IMR-90 (cell line): ENCODE measurements at places on chromosomes 3 and 15. TPM values are rescaled to one million over a fixed set of nuclear protein-coding genes. Genes with fewer than 3 reads are reported as not detected.

Gene SMCO1
- total RNA-seq: not detected in 2 replicates

Gene ESYT3
- total RNA-seq: under 0.01 TPM in 2 replicates

Gene TRPM1
- total RNA-seq: 0.28 TPM in 1 of 2 replicates, not detected in the other

Gene SAMD7
- total RNA-seq: not detected in 2 replicates

Gene SEMA3B
- total RNA-seq: 3.9 and 4.3 TPM in 2 replicates

Gene SLC27A2
- under 0.01 TPM in 1 of 2 replicates, not detected in the other for total RNA-seq

Gene C3orf85
- not detected in 2 replicates for total RNA-seq

Gene PCLAF
- total RNA-seq: 12.9 and 34.2 TPM in 2 replicates

Gene PLSCR2
- total RNA-seq: not detected in 2 replicates

DNA sequence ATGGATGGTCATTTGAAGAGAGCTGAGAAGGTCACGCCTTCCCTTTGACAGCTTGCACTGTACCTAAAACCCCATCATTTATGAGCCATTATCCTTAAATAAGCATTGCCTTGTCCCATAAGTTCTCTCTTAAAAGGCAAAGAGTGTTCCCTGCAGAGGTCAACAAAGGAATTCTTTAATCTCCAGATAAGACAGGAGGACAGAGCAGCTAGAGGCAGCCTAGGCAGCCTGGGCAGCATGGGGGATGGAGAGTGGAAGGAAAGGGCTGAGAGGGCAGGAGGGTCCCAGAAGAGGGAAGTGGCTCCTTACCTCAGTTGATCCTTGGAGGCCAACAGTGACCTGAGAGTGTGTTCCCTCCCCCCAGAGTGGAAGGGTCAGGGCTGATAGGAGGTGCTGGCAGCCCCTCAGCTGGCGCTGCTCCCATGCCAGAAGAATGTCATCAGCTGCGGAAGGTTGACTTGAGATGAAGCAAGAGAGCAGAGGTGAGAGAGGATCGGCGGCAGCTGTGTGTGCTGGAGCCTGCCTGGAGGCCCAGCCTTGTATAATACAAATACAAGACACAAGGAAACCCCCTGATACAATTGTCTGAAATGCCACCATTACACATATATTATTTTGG lies 12.8 kb downstream of the KBTBD13 start:
- peaks cover 27% of the 10 kb centered on the region for H3K4me1 ChIP-seq
- peaks cover 19% of the 10 kb centered on the region for H3K27me3 ChIP-seq
- peak; percentile 68 for DNase-seq
- H3K4me3 ChIP-seq: no peak overlapping the region

GRCh38 chr15:93932164-93932776 lies 299.1 kb upstream of the MCTP2 start:
- H3K4me3 ChIP-seq: no peak overlapping the region
- no peaks in the 10 kb centered on the region for H3K4me1 ChIP-seq
- DNase-seq: no peak
- no peak overlapping the region for H3K27ac ChIP-seq
- no peaks in the 10 kb centered on the region for H3K36me3 ChIP-seq

DNA sequence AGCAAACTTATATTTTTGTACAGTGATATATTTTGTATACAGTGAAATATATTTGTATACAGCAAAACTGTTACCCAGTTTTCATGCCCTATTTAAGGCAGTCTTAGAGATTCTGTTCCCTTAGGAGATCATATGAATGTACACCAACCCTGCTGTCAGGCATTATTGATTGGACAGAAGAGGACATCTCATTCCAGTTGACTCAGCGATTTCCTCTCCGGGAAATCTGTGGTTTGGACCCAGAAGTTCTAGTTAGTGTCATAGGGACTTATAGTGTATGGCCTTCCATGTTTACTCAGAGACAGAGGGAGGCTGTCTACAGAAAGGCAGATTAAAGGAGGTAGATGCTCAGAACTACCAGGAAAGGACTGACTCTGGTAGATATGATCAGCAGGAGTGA lies 318.8 kb upstream of the KCNMB2 start:
- H3K4me1 ChIP-seq: no peaks in the 10 kb centered on the region
- no peak overlapping the region for H3K27ac ChIP-seq
- no peaks in the 10 kb centered on the region for H3K36me3 ChIP-seq
- H3K27me3 ChIP-seq: no peaks in the 10 kb centered on the region

- H3K27me3 ChIP-seq: no peaks in the 10 kb centered on the region
- no peaks in the 10 kb centered on the region for H3K36me3 ChIP-seq
- DNase-seq: peak; percentile 31
- no peak overlapping the region for H3K27ac ChIP-seq
- H3K4me3 ChIP-seq: no peak overlapping the region
- no peaks in the 10 kb centered on the region for H3K4me1 ChIP-seq
Observed at GRCh38 chr3:108500728-108501127, 9.7 kb downstream of the MYH15 start.

DNA sequence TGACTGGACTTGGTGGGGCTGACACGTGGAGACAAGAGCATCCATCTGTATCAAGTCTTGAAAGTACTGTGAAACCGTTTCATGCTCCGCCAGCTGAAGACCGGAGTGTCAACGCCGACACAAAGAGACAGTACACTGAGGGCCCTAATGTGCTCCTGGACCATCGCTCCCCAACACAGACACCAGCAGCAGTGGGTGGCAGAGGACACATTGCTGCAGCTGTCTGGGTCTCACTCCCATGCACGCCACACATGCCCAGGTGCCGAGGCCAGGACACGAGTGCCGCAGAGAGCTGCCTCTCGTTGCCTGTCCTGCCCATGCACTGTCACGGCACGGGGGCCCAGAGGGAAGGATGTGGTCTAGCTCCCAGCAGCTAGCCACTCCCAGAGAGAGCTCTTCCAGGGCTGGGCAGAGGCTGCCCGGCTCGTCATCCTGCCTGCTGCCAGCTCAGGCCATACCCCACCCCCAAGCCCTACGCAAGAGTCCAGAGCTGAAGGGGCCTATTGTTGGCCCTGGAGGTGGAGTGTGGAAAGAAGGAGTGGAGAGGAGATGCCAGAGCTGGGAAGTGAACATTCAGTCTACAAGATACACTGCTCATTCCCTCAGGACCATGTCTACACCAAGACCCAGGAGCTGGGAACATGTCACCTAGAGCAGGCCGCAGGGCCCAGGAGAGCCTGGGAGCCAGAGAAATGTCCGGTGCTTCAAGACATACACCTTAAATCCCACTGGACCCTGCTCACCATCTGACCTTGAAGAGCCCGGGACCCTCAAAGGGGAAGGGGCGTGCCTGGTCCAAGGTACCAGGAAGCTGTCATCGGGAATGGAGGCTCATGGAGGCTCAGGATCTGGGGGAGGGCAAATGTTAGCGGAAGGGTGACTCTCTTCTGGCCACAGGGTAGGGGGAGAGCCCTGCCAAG lies 7.7 kb downstream of the TNK2 start:
- peak; percentile 54 for DNase-seq
- H3K36me3 ChIP-seq: no peaks in the 10 kb centered on the region
- H3K4me1 ChIP-seq: peaks cover 25% of the 10 kb centered on the region
- no peak overlapping the region for H3K27ac ChIP-seq
- H3K27me3 ChIP-seq: no peaks in the 10 kb centered on the region
- H3K4me3 ChIP-seq: no peak overlapping the region

DNA sequence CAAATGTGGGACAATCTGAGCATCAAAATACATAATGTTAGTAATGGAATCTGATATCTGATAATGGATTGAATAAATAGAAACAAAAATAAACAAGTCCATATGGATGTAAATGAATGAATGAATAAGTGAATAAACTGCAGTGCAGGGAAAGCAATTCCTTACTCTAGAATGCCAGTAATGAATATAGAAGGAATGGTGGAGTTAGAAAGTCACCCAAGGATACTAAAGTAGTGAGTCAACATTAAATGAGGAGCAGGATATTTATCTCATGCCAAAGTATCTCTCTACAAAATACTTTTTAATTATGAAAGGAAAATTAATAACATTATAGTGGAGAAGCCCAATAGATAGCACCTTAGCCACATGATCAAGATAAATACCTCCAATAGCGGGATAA lies 300.3 kb downstream of the FEZF2 start:
- no peak overlapping the region for H3K4me3 ChIP-seq
- no peaks in the 10 kb centered on the region for H3K27me3 ChIP-seq
- peak; percentile 6 for DNase-seq
- no peak overlapping the region for H3K27ac ChIP-seq
- H3K36me3 ChIP-seq: no peaks in the 10 kb centered on the region

- DNase-seq: no peak
- no peaks in the 10 kb centered on the region for H3K4me1 ChIP-seq
- H3K27me3 ChIP-seq: no peaks in the 10 kb centered on the region
- no peak overlapping the region for H3K4me3 ChIP-seq
Observed at GRCh38 chr3:68904064-68904463, 28.3 kb downstream of the TAFA4 start.
